ENCODE measurements at places on chromosomes 11 and 22.

GRCh38 chr11:79052544-79052943 lies 388.3 kb downstream of the TENM4 start:
- no peak for DNase-seq

DNA sequence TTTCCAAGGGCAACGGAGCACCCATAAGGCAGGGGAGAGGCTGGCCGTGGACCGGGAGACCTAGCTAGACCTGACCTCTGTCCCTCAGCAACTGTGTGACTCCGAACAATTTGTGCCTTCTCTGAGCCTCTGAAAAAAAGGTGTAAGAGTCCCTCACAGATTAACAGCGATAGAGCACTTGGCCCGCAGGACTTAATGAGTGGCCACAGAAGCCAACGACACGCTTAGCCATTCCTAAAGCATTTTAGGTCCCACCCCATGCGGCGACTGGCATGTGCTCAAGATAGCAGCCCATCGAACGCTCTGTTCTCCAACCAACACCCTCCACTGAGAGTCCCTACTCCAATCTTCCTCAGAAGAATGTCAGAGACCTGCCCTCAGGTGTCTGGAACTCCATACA lies 1.5 kb downstream of the SULT4A1 start:
- no peak for DNase-seq

- DNase-seq, result no peak
Observed at GRCh38 chr11:113778111-113778910, 1.3 kb upstream of the CLDN25 start.

DNA sequence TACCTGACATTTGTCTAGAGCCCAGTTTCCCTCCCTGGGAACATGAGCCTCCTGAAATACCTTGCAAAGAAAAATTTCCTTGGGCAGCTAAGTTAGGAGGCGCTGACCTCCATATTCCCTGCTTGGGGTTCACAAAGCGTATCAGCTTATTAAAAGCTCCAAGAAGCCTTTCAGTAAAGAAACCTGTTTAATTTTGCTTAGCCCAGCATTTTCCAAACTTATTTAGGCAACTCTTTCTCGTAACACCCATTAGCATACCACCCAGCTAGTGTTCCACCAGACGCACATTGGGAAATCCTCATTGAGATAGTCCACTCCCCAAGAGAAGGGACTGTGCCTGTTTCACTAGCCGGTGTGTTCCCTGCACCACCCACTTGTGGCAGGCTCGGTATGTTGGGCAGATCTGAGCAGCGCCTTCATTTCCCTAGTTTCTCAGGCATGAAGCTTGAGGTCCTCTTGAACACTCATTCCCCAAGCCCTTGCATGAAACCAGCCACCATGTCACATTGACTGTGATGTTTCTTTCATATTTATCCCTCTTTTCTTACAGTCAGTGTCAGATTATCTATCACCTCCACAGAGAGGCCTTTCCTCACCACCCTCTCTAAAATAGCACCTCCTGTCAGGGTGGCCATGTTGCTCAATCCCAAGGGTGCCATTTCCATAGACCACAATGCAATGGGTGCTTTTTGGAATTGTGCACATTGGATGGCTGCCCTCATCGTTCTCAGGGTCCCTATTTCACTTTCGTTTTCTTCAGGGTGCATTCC lies 12.5 kb upstream of the ELF5 start:
- DNase-seq, result no peak

DNA sequence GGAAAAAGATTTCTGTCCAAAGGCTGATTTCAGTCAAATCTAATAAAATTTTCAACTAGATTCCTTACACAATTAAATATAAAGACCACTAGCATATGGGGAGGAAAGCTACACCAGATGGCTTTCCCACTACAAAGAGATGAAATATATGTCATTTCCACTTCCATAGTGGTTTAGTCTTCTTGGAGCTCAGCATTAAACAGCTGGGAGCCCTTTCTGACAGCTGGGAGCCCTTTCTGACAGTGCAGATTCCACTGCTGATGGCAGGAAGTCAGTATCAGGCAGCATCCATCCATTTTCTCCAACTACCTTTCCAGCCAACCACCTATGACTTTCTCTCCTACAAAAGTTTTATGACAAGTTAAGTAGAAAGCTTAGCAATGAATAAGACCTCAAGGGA lies 177.9 kb downstream of the RRAS2 start:
- no peak for DNase-seq

GRCh38 chr11:130787092-130787616 lies 129.1 kb downstream of the SNX19 start:
- no peak for DNase-seq

GRCh38 chr11:120023120-120023519 lies 114.8 kb downstream of the TRIM29 start:
- no peak for DNase-seq

- DNase-seq, result no peak
Observed at GRCh38 chr22:50058906-50059880, 1.1 kb upstream of the TTLL8 start.

DNA sequence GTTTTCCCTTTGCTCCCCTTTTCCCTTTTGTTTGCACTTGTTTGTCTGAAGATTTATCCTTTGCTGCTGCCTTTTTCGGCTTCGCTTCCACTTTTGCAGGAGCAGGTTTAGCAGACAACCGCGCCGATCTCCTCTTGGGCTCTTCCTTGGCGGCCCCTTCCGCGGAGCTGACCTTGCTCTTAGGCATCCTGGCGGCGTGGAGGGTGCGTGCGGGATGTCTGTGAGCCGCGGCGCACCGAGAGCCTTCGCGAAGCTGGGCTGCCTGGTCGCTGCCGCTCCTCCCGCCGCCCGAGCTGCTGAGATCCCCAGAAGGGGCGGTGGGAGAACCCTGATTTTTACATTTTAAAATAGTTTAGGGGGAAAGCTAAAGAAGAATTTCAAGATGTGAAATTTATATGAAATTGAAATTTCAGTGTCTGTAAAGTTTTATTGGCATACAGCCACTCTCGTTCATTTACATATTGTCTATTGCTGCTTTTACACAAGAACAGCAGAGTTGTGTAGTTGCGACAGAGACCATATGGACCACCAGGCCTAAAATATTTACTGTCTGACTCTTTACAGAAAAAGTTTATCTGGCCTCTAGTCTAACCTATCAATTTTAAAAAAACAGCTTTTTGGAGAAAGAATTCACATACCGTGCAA lies 105.2 kb upstream of the RRM1 start:
- DNase-seq, result no peak

DNA sequence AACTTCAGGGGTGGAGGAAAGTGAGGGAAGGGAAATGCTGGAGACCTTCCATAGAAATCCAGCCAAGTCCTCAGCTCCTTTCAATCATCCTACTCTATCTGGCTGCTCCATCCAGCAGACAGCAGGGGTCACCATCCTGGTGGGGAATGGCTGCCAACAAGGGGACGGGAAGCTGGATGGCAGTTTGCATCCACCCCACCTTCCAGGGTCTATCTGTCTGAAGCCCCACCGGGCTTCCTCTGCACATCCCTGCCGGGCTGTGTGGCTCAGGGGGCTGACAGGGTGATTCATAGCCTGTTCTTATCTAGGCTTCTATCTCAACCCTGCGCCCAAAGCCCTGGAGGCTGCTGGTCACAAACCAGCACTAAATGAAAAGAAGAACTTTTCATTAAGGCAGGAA lies 1.1 kb downstream of the SYTL2 start:
- DNase-seq, result no peak

DNA sequence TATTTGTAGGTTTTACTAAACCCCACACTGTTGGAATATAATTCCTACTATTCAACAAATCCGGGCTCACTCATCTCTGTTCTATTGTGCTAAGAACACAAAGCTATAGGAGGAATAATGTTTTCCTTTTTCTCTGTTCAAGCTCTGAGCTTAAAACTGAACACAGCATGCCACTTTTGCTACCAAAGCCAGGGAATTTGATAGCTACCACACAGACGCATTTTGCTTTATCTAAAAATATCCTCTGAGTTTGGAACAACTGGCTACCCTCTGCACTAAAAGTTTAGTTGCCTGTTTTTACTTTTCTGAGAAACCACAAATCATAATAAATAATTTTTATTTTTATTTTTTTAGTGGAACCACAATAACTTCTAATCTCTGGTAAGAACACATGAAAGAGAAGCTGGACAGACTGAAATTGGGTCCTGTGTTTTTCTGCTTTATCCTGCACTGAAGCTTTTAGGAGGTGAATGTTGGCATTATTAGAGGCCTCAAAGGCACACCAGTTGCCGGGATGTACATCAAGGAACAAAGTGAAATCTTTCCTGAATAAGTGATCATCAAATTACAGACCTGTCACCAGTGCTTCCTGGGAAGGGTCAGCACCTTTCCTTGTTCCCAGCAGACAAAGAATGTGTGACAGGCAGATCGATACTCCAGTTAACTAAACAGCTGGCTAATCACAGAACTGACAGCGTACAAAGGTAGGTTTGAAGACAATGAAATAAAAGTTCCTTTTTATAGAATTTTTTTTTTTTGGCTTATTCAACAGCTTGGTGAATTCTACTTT lies 523.2 kb upstream of the TENM4 start:
- DNase-seq, result no peak

DNA sequence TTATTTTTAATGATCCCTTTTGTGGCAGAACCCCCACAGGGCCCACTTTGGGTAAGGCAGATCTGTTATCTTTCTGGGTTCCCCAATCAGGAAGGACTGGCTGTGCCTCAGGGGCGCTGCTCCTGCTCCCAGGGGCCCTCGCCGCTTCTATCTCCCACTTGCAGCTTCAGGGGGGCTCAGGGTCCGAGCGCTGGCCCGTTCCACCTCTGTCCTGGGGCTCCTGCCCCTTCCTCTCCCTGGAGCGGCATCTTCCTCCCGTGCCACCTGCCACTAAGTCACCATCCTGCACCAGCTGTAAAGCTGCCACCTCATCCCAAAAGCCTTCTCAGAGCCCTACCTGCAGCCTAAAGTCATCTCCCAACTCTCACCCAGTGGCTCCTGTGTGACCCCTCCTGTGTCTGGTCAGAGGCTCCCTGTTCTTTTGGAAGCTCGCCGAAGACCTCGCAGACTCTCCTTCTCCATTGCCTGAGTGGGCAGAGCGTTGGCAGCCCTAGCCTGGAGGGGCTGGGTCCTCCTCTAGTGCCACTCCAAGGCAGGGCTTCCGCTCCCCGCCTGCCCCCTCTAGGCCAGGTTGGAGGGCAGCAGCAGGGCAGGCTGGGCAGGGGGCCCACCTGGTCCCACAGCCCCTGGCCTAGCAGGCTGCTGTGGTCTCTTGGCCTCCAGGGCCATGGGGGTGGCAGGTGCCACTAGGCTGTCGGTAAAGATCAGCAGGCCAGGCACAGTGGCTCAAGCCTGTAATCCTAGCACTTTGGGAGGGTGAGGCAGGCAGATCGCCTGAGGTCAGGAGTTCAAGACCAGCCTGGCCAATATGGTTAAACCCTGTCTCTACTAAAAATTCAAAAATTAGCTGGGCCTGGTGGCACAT lies 106.7 kb downstream of the MORC2 start:
- no peak for DNase-seq

DNA sequence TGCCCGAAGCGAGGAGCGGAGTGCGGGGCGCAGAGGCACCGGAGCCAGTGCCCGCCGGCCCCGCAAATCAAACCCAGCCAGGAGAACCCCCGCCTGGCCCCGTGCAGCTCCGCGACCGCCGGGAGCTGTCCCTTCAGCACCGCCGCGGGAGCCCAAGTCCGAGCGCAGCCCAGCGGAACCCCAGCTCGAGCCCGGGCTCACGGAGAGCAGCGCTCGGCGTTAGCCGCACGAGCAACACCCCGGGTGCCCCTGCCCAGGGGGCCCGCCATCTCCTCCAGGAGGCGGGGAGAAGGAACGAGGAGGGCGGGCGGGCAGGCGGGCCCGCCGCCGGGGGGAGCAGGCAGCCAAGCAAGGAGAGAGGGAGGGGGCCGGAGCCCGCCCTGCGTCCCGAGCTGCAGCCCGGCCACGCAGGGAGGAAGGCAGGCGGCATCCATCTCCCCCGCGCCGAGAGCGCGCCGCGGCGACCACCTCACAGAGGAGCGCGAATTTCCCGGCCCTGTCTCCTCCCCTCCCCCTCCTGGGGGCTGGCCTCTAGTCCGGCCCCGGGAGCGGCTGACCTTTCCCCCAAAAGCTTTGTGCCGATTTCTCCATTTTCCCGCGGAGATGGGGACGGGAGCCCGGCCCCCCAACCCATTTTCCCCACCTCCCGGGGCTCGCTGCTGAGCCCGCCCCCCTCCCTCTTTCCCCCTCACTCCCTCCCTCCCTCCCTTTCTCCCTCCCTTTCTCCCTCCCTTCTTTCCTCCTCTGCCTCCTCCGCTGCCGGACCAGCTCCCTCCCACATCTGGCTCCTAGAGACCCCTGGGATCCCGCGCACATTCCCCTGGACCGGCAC lies 621 bp downstream of the KCNC1 start:
- no peak for DNase-seq

- DNase-seq, result no peak
Observed at GRCh38 chr22:24291515-24292201, 21.0 kb downstream of the SPECC1L start.

GRCh38 chr22:29445508-29445907 lies 7.1 kb downstream of the RFPL1 start:
- DNase-seq, result no peak

- DNase-seq, result no peak
Observed at GRCh38 chr11:64500176-64501013, 90.6 kb upstream of the SLC22A12 start.

- no peak for DNase-seq
Observed at GRCh38 chr22:31094021-31094551, 13.0 kb downstream of the SMTN start.

DNA sequence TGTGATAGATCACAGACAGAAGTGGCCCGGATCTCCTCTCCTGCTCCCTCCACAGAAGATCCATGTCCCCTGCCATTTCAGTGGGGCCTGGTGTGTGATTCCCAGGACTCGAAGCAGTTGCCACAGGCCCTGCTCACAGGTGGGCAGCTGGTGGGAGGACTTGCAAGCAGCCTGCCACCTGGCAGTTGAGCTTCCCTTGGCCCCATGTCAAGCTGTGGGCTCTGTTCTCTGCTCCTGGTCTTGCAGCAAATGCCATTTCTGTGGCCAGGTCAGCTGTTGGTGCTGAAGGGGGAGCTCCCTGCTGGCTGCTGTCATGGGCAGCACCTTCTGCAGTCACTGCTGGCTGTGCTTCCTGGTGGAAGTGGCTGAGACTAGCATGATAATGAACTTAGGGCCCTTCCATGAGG lies 59.1 kb upstream of the SLC22A12 start:
- DNase-seq, result no peak

GRCh38 chr11:3929649-3930048 lies 74.2 kb downstream of the STIM1 start:
- no peak for DNase-seq

- DNase-seq, result no peak
Observed at GRCh38 chr11:23856654-23857053, 640.2 kb upstream of the LUZP2 start.

GRCh38 chr11:65279741-65280440 lies 18.1 kb downstream of the POLA2 start:
- DNase-seq, result peak; percentile 11

DNA sequence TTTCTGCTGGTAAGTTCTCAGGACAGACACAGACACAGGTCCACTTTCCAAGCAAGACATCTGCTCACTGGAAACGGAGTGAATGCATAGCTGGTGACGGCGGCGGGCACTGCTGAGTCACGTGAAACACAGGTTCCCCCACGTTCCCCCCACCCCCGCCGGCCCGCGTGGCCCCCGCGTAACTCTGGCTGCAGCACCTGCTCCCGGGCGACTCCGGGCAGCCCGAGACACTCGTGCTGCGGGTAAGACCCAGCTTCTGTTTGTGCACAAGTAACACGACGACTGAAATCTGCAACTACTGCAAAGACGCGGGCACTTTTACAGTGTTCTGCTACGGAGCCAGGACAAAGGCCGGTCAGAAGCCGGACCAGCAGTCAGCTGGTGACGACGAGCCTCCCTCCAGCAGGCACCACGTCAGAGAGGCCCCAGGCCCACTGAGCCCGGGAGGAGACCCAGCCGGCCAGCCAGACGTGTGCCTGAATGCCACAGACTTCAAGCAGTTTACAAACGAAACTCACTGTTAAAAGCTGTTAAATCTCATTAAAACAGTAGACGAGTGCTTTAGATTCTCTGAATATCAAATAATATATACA lies 12.9 kb upstream of the ARFGAP3 start:
- no peak for DNase-seq
